Activated effector memory CD4-positive, alpha-beta T cell treated with Interleukin-2 at 50 U/mL for 16 hours (primary cell): ENCODE measurements at places on chromosomes 2 and 18.

DNA sequence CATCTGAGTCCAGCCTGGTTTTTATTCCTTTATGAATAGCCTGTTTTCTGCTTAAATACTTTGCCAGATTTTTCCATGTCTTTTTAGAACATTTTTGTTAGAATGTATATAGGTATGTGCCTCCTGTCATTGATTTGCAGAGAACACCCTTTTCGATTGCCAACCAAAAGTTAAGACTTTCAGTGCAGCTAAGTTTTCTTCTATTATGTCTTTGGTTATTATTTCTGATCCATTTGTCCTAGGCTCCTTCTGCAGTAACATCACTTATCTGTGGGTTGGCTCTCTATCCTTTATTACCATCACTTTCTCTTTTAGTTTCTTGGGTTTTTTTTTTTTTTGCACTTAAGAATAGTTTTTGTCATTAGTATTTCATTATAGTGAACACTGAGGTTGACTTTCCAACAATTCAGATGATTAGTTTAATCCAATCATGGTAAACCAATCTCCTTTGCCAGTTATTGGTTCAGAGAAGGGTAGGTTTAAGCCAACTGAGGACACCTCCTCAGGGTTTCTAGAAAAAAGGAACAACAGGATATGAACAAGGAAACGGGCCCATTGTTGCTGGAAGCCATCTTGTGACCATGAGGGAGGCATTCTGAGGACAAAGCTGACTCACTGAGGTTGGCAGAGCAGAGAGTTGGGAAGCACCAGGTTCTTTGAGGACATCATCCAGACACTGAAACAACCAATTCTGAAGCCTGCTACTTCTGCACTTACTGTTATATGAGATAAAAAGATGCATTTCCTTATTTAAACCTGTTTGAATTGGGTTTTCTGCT is 37.9 kb upstream of the GBX2 start:
- no peak for DNase-seq

DNA sequence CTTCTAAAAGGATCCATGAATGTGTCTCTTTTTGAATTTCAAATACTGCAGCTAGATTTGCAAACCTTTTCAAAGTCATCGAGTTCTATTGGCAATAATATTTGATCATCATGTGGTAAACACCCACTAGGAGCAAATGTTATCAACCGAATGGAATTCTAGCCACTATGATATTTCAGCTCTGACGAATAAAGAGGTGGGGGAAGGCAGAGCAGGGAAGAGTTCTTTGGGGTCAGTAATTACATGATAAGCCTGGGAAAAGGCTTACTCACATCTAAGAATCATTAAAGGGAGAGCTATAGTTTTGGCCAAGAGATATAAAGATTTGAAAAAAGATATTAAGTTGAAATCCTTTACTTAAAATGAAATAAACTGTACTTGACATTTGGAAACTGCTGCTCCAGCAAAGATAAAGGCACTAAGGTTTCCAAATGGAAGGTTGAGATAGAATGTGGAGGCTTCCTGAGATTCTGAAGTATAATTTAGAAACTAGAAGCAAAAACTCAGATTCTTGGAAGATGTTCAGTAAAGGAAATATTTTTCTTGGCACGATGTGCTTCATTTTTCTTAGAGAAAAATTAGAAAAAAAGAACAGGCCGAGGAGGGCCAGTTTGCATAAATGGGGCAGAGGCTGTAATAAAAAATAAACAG is 104.7 kb upstream of the ARHGAP28 start:
- no peak for DNase-seq

GRCh38 chr2:154697418-154698252 is 860 bp upstream of the KCNJ3 start:
- no peak for DNase-seq

DNA sequence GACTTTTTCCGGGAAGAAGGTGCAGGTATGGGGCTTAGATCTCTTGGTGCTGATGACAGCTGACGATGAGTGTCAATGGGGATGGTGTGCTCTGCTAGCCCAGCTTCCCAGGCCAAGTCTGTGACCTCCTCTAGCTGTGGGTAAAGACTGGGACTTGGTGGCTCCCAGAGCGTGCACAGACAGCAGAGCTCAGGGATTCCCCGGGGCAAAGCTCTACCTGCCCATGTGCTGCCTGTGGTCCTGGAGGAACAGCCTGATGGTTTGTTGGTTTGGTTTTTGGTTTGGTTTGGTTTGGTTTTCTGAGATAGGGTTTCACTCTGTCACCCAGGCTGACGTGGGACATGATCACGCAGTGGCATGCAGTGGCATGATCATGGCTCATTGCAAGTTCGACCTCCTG is 19.2 kb downstream of the ATP6V1B1 start:
- no peak for DNase-seq

GRCh38 chr2:236671896-236672562 is 102.4 kb downstream of the ACKR3 start:
- no peak for DNase-seq

GRCh38 chr2:112542984-112543661 is 858 bp downstream of the POLR1B start:
- DNase-seq: no peak

DNA sequence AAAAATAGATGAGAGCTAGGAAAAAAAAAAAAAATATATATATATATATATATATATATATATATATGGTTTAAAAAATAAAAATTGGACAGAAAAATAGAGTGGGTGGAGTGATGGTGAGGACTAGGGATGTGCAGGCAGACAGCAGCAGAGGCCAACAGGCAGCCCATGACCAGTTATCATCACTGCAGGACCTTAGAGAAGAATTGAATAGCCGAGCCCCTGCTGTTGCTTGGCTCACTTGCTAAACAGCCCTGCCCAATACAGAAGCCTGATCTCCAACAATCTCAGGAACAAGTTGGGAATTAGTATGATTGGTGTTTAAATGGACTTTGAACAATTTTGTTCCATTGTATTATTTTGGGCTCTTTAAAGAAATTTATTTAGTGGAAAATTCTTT is 967.5 kb upstream of the PIK3C3 start:
- no peak for DNase-seq

DNA sequence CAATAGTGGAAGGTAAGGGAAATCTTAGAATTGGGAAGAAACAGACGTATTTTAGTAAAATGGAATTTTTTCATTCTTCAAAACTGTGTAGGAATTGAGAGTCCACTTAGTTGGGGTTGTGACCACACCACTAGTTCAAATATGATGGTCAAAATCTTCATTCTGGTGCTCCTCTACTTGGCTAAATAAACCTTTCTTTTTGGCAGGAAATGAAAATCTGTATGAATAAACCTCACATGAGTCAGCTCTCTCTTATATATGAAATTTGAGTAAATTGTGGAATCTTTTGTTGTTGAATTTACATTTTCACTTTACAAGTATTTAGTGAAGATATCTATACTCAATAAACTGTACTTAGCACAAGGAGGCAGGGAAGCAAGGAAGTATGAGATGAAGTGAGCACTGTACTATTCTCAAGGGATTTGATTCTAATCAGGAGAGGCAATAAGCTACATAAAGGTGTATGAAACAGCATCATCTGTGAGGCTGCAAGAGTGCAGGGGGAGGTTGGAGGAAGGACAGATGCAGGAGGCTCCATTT is 20.5 kb downstream of the IL18R1 start:
- no peak for DNase-seq

DNA sequence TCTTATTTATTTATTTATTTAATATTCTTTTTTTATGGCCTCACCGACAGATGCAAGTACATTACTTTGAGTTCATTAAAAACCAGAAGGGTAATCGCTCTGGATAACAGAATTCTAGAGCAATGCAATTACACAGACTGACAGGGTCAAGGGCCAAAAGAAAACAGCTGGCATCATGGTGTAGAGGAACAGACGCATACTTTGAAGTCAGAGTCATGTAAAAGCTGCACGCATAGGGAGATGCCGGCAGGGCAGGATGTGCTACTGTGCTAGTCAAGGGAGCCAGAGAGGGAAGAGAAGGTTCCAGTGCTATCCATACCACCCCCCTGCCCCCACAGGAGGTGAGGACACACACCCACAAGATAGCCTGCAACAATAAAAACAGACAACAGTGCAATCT is 115.2 kb upstream of the TFCP2L1 start:
- no peak for DNase-seq

GRCh38 chr2:202883987-202884675 is 12.6 kb upstream of the ICA1L start:
- no peak for DNase-seq

- no peak for DNase-seq
Observed at GRCh38 chr2:136468799-136469369, 296.5 kb upstream of the THSD7B start.

DNA sequence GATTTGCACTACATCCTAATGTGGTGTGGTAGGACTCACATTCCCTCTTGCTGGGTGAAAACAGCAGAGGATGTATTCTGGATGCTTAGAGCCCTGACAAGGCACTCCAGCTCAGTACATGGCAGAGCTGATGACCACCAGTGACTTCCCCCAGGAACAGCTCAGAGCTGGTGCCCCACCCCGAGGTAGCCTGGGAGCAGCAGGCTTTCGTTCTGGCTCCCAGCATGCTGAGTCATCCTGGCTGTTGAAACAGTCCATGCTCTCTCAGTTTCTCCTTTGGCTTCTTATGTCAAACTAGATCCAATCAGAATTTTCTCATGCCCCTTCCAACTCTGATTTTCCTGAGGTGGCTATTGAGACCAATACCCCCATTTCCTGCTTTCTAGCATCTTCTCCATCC is 438.2 kb downstream of the NBAS start:
- no peak for DNase-seq

DNA sequence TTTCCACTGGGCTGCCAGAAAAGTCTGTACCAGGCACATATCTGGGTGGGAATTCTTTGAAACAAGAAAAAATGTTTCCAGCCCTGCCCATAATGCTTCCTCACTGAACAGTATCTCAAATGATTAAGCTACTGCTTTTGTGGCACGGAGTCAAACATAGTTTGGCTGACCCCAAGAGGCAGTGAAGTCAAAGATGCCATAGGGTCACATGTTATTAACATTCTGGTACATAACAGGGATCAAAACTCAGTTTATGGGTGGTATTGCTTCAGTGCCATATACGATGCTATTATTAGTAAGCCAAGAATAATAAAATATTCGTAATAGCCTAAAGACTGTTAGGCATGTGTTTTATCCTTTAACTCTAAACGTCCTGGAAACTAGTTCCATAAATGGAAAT is 112.4 kb downstream of the FEZ2 start:
- no peak for DNase-seq

- DNase-seq: no peak
Observed at GRCh38 chr18:49285627-49286026, 174.8 kb downstream of the DYM start.

- no peak for DNase-seq
Observed at GRCh38 chr18:75219745-75220375, 9.3 kb downstream of the TSHZ1 start.

- no peak for DNase-seq
Observed at GRCh38 chr2:95014126-95014708, 11.3 kb upstream of the MAL start.

DNA sequence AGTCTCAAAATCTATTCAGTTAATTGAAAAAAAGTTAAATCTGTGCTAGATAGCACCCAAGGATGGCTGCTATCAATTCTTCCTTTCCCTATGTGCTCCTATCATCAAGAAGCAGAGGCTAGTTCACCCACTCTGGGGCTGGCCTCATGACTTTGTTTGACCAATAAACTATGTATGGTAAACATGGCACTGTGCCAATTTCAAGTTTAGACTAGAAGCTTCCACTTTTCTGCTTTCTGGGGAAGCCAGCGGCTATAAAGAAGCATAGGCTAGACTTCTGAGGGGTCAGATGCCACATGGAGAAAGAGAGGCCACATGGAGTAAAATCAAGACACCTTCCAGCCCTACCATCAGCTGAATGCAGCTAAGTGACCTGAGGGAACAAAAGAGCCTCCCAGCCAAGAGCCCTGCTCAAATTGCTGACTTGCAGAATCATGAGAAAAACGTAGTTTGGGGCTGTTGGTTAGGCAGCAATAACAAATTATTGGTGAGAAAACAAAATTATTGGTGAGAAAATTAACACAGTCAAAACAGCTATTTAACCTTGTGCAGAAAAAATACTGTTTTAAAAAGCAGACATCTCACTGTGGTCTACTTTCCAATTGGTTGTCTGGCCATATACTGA is 86.5 kb upstream of the SLC14A2 start:
- no peak for DNase-seq

- DNase-seq: no peak
Observed at GRCh38 chr2:2866459-2866858, 511.2 kb downstream of the EIPR1 start.

DNA sequence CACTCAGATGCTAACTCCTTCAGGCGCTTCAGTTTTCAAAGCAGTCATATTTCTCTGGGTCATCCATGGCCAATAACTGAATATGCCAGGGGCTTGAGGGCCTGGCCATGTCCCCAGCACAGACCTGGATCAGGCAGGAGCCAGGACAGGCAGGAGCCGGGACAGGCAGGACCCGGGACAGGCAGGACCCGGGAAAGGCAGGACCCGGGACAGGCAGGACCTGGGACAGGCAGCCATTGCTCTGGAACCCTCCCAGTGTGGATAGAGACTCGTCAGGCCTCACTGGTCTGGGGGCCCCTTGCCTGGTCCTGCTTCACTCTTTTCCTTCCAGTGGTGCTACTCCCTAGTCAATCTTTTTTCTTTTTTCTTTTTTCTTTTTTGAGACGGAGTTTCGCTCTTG is 117.5 kb upstream of the TEX51 start:
- DNase-seq: no peak

DNA sequence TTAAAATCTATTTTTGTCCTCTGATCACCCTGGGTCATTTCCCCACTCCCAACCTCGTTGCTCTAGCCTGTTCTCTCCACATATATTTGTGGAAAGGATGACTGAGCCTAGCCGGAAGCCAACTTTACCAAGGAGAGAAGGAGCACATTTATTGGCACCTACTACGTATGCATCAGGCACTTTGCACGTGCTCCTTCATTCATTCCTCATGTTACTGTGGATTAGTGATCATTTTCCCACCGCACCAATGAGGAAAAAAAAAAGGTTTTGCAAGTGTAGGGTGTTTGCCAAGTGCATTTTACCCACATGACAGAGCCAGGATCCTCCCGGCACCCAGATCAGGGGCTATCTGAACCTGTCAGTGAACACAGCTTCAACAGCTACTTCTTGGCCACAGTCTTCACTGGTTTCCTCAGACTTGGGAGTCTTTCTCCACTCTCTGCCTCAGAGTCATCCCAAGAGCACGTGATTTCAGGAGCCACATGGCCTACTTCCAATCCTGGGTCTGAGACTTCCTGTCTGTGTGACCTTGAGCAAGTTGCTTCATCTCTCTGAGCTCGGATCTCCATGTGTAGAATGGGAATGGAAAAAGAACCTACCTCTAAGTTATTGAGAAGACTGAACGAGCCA is 1.9 kb upstream of the C1QL2 start:
- DNase-seq: no peak
